ENCODE measurements at places on chromosomes 7 and 10.
A peak's percentile ranks its signal among the peaks of the same experiment; 100 is the strongest.

DNA sequence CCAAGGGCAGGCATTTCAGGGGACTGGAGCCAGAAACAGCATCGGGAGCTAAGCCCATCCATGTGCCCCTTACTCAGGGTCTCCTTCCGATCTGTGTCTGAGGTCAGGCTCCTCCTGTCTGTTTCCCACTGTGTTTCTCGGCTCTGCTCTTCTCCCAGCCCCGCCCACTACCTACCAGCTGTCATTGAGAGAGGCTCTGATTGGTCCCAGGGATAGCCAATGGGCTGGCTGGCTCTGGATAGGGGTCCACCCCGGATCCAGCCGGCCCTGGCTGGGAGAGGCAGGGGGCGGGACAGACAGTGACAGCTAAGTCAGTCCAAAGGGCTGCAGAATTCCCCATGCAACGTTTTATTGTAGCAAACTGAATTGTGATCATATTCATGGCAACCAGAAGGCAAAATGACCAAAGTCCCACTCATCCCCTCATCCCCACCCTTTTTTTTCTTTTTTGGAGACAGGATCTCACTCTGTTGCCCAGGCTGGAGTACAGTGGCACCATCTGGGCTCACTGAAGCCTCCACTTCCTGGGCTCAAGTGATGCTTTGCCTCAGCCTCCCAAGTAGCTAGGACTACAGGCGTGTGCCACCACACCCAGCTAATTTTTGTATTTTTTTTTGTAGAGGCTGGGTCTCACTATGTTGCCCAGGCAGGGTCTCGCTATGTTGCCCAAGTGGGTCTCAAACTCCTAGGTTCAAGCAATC, 76.3 kb downstream of the CLIP2 start:
- ATAC-seq = peak; percentile 100

GRCh38 chr7:35415411-35415822, 161.5 kb upstream of the TBX20 start:
- no peak for ATAC-seq

DNA sequence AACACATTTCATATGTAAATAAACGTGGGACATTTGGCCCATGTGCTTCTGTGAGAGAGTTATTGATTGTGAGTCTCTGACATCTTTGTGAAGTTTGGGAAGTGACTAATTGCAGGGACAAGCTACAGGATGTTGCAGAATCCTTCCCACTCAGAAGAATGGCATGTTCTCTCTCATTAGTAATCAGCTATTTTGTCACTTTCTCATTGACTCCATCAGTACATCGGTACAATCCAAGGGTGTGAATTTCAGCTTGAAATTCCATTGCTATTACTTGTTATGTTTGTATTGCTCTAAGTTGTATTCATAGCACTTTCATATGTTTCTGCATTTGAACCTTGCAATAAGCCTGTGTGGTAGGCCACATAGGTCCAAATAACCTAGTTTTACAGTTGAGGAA, 100.0 kb upstream of the KCNMA1 start:
- no peak for ATAC-seq

GRCh38 chr10:67770537-67770936, 67.5 kb downstream of the DNAJC12 start:
- no peak for ATAC-seq

GRCh38 chr10:6168084-6168483, 34.6 kb upstream of the PFKFB3 start:
- ATAC-seq = no peak

GRCh38 chr10:74234569-74234968, 83.5 kb downstream of the ADK start:
- ATAC-seq = no peak

DNA sequence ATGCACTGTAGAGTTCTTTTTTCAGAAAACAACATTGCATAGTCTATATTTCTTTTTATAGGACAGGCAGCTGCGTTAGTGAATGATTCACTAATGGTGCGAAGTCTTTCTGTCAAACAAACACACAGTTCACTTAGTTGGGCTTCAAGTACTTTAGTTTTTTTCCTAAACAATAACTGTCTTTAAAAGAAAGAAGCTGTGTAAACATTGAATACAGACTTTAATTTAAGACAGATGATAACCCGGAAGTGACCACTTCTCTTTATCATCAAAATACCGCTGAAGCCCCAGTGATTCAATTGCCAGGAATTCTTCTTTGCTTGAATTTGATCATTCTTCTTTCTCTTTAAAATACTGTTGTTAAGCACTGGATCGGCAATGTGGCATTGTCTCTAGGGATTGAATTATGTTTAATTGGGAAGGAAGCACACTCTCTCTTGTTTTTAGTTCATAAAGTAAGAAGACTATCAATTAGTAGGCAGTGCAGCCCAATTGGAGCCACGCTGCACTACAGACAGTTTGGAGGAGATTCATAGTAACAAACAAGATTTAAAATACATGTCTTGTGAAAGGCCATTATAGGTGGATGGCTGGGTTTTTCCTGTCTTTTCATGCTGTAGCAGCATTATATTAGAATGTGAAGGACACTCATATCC, 30.4 kb downstream of the CNTNAP2 start:
- ATAC-seq = peak; percentile 38

DNA sequence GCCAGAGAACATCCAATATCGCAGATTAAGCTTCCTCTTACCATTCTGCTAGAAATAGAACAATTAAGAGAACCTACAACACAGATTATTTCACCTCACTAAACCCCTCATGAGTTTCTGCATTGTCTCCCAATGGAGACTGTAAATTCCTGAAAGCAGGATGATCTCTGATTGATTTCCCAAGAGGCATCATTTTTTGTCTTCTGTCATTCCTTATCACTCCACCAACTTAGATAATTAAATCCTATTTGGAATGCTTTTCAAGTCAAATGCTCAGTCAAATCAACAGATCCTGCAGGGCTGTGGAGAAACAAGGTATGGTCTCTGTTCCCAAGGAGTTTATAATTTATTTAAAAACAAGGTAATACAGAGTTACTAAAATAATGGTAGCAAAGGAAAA, 161.5 kb downstream of the MTERF1 start:
- no peak for ATAC-seq

DNA sequence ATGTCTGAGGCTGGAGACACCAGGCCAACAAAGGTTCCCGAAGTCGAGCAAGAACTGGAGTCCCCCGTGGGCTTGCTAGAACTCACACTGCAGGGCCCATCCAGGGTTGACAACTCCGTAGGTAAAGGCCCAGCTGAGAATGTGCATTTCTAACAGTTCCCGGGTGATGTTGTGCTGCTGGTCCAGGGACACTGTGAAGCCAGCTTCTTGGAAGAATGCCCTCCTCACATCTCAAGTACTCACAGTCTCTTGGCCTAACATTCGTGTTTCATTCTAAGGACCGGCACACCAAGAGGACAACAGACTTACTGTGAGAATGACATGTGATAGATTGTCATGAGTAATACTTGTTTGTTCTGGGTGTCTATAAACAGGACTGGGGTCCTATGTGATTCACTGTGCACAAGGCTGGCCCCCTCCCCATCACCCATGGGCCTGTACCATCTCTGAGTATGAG, 682.3 kb upstream of the IGFBP3 start:
- peak; percentile 33 for ATAC-seq

DNA sequence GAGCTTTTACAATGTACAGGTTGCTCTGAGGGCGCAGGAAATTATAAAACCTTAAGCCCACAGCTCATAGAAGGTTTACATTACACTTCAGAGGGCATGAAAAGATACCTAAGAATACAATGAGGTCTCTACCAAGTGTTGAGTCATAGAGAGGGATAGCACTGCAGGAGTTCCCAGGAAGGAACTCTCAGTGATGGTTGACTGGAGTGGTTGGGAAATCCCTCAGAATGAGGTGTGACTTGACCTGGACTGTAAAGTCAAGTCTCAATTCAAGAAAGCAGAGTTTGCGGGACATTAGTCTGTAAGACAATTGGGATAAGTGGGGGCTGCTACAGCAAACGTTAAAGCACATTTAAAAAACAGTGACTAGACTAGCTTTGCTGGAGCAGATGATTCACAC, 21.9 kb downstream of the TNKS2 start:
- ATAC-seq = no peak

DNA sequence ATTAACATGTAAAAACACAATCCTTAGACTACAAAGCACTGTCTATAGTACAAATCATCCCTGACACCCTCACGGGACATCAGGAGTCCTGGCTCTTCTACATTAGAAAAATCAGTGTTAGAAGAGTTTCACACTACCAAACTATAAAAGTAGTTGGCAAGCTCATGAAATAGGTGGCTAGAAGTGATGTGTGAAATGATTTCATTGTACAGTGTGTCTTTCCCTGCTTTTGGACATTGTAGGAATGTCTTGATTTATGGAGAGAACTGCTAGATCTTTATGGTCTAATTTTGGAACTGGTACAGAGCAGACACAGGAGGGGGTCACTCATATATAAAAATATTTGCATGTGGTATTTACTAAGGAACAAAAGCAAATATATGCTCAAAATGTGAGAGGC, 33.2 kb downstream of the SEMA3A start:
- ATAC-seq = no peak

- no peak for ATAC-seq
These were observed 254.1 kb downstream of the WDR37 start for GRCh38 chr10:1310271-1310789.

DNA sequence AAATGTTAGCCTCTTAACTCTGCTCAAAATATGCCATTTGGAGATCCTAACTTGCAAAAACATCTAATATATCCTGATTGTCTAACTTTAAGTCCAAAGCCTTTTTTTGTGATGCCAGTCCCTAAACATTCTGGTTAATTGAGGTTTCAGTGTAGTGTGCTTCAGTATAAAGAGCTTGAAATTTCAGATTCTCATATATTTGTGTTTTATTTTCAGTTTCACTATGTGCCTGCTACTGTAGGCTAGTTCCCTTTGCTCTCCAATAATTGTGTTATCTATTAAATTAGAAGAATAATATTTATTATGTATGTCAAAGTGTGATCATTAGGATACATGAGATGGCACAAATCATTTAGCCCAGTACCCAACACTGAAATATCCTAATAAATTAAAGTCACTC, 1361.2 kb downstream of the XPNPEP1 start:
- no peak for ATAC-seq

DNA sequence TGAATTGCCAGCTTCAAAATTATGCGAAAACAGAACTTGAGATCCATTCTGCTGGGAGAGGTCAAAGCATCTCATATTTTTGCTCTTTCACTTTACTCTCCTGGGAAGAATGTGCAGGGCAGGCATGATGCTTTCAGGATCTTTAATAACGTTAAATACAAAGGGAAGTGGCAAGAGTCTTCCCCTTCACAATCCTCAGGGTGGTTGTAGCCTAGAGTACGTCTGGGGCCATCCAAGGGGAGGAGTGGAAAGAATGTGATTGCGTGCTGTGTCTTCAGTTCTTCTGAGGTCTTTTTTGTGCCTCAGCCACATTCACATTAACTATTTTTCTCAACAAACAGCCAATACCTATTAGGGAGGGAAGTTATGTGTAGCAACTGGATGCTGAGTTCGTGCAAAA, 207.3 kb downstream of the HGF start:
- peak; percentile 28 for ATAC-seq

DNA sequence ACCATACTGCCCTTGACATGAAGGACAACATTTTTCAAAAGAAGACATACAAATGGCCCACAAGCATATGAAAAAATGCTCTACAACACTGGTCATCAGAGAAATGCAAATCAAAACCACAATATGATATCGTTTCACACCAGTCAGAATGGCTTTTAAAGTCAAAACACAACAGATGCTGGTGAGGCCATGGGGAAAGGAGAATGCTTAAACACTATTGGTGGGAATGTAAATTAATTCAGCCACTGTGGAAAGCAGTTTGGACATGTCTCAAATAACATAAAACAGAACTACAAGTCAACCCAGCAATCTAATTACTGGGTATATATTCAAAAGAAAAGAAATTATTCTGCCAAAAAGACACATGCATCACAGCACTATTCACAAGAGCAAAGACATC, 4.2 kb upstream of the NT5C3A start:
- ATAC-seq = no peak

DNA sequence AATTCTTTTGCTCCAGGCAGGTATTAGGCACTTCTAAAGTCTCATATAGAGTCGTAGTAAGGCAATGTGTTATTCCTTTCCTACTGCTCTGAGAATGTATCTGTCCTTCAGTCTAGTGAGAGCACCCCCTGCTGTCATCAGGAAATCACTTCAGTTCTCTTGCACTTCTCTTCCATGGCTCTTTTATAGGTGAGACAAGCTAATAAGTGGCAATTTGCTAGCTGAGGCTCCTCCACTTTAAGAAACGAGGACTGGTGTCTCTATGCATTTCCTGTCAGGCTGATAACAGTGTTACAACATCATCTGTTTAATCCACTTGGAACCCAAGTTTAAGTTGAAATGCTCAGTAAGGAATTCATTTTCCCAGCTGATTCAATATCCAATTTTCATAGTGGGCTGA, 350.6 kb downstream of the TFEC start:
- peak; percentile 38 for ATAC-seq

DNA sequence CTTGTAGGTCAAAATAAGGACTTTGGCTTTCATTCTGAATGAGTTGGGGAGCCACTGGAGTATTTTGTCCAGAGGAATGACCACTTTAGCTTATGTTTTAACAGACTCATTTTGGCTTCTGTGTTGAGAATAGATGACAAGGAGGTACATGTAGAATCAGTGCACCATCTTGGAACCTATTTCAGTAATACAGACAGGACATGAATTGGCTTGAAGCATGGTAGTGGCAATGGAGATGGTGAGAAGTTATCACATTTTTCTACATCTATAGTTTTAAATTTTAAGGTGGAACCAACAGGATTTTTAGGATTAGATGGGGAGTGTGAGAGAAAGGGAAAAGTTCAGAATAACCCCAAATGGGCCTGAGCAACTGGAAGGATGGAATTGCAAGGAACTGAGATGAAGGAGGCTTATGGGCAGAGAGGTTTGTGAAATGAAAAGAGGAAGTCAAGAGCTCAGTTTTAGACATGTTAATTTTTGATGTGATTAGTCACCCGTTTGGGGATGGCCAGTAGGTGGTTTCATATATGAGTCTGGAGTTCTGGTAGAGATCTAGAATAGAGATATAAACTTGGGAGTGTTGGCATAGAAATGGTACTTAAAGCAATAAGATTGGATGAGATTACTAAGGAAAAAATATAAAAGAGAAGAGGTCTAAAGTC, 89.2 kb upstream of the JAZF1 start:
- ATAC-seq = no peak

- ATAC-seq = peak; percentile 63
These were observed 600.4 kb downstream of the KCNMA1 start for GRCh38 chr10:77036993-77037734.

- ATAC-seq = no peak
These were observed 335.4 kb upstream of the MTPN start for GRCh38 chr7:136312592-136312991.

DNA sequence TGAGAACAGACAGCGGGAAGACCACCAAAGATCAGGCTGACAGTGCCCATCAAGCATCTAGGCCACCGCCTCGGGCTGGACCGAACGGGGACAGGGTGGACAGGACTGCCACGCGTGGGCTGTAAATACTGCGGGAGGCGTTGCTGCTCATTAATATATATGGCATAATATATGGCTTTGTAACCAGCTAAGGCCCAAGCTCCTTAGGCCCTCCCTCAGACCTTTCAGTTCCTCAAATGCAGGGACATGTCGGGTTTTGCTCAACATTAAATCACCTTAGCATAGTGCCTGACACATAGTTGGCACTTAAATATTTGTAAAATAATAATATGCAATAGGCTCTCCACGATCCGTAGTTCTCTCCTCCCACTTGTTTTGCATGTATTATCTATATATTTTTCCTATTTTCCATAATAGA, 402 bp upstream of the TMEM168 start:
- ATAC-seq = peak; percentile 10

GRCh38 chr7:106358103-106358663, 73.4 kb upstream of the NAMPT start:
- ATAC-seq = no peak

- ATAC-seq = no peak
These were observed 100.7 kb downstream of the IQUB start for GRCh38 chr7:123433665-123434064.
